ENCODE measurements at places on chromosomes 2 and 18.

- no peak for DNase-seq
These were observed 13.7 kb downstream of the PMS1 start for GRCh38 chr2:189797902-189798301.

DNA sequence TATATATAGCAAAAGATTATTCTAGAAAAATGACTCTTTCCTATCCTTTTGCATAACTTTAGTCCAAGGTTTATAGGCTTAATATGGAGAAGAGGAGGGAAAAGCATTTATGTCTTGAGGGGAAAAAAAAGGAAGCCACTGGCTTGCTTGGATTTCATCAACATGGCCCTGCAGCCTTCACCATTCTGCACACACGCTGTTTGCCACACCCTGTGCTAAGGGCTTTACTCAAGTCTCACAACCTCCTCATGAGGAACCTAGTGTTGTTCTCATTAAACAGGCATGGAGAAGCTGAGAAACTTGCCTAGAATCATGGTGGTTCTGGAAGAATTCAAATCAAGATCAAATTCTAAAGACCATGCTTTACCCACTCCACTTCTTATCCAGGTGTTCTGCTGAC lies 117.3 kb upstream of the TTC39C start:
- DNase-seq, result no peak

GRCh38 chr2:49798570-49798969 lies 644.3 kb upstream of the FSHR start:
- DNase-seq, result no peak

DNA sequence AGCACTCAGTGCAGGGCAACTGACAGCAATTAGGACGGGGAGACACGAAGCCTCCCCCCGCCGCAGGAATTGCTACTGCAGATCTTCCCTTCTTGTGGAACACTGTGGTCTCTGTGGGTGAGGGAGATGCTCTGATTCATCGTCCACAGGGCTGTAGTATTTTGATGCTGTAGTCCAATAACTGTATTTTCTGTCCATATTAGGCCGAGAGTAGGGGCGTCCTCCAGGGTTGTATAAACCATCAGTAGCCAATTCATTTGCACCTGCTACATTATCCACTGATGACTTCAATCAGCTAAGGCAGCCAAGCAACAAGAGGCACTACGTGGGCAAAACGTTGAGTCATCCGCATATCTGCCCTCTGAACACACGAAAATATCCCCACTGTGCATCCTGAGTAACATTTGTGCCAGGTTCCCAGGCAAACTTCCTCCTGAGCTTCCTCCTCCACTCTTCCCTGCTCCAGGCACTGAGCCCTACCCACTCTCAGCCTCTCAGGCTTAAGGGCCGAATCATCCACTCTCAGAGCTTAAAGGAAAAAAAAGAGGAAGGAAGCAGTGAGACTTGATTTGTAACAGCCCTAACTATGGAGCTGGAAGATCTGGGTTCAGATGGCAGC lies 62.1 kb downstream of the LBH start:
- DNase-seq, result no peak

DNA sequence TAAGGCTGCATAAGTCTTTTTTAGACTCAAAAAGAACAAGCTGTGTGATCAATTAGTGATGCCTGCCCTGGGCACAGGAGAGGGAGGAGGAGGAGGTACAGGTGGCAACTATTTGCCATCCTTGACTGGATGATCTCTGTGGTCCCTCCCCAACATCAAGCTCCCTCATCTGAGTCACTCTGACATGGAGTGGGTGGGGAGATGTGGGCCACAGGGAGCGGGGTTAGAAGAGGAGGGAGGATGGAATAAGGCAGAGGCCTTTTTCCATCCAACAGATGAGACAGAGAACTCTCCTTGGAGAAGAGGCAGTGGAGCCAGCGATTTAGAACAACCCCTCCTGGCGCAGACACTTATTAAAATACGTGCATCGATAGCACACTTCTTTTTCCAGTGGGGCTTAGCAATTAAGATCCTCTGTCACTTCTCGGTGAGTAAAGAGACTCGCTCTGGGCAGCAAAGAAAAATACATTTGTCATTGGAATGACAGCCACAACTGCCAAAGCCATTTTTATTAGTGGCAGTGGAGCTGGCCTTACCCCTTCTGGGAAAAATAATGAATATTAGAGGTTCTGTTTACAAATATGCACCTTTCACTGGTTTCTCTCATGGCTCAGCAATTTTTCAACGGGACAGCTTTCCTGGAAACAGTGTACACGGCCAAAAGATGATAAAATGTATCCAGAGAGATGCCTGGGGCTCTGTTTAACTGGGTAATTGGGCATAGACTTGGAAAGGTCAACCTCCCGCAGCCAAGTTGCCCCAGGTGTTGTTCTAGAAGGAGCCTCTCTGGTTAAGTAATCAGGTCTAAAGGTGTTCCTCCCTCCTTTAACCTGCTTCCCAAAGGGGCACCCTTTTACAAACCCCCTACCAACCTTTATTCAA lies 238.4 kb upstream of the CXCR4 start:
- no peak for DNase-seq

DNA sequence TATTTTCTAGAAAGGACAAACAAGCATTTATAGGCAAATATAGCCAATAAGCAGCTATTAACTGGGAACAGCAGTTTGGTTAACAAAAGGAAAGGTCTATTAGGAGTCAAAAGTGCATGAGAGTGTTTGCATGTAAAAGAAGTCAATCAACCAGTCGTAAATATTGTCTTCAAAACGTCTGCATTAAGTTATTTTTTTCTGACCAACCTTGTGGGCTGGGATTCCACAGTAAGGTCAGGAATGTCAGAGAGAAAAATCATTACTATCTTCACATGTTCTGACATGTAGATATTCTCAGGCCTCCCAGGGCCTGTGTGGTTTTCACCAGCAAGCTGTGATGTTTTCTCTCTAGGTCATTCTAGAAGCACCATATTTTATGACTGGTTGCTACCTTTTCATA lies 922.5 kb downstream of the SUCLG1 start:
- no peak for DNase-seq

GRCh38 chr2:18475884-18476283 lies 84.6 kb downstream of the RDH14 start:
- no peak for DNase-seq

All from stimulated activated CD8-positive, alpha-beta memory T cell treated with anti-CD3 and anti-CD28 coated beads, Interleukin-4, amount 100 ng/mL, for 4 hours (primary cell).